ENCODE measurements at places on chromosomes 7 and 10.

DNA sequence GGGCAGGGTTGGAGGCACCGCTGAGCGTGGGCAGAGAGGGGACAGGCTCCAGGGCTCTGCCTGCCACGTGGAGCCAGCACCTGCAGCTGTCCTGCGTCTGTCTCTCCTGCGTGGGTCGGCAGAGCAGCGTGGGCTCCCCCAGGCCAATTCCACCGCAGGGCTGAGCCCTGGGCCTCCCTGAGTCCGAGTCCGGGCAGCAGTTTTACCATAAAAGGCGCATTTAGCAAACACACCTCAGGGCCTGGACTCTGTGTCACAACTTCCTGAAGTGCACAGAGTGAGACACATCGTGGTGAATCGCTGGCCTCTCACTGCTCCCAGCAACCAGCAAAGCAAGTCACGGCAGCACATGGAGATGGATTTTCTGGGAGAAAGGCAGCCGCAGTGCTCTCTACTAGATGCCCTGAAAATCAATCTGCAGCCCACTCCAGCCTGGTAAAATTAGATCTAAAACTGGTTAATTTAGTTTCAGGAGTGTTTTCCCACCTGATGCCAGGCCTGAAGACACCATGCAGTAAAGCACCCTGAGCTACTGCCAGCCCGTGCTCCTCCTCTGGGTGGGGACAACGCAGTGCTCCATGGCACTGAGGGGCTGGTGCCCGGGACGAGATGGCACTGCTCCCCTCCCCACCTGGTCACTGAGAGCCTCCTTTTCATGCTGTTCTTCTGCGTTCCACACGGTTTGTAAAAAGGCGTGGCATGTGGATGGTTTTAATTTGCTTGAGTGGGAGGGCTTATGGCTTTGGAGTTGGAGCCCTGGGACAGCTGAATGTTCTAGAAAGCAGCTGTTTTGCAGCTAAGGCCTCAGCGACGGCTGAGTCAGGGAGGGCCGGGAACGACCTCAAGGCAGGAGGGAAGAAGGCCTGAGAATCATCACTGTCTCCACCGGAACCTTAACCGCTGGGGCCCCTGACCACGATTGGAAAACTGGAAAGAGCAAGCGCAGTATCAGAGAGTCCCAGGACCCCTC is 336.9 kb downstream of the ADARB2 start:
- no peak for DNase-seq

DNA sequence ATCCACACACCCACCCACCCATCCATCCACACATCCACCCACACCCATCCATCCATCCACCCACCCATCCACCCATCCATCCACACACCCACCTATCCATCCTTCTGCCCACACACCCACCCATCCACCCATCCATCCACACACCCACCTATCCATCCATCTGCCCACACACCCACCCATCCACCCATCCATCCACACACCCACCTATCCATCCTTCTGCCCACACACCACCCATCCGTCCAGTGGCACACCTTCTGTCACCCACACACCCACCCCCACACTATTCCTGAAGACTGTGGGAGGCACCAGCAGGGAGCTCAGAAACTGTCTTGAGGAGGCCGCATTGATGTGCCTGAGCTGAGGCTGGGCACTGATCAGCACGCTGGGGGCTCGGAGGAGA is 9.1 kb downstream of the TECPR1 start:
- no peak for DNase-seq

GRCh38 chr10:62166331-62167131 is 102.1 kb downstream of the RTKN2 start:
- DNase-seq = no peak

GRCh38 chr7:154676422-154677073 is 326.4 kb downstream of the PAXIP1 start:
- no peak for DNase-seq

DNA sequence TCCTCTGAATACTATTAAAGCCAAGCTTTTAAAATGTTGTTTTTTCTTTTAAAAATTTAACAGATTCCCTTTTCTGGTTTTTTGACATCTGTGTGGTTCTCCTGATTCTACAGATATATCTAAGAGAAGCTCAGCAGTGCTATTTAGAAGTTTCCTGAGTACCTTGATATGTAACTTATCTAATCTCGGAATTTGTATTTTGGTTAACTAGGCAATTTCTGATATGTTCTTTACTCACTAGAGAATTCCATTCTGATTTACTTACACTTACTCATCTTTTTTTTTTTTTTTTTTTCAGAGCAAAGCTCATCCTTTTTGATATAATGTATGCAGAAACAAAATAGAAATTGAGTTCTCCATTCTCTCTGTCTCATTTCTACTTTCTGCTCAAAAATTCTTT is 63.8 kb downstream of the PALS2 start:
- no peak for DNase-seq

- no peak for DNase-seq
These were observed 2.2 kb downstream of the IKZF1 start for GRCh38 chr7:50306494-50307367.

- DNase-seq = no peak
These were observed 81.2 kb downstream of the PAX2 start for GRCh38 chr10:100826661-100826982.

DNA sequence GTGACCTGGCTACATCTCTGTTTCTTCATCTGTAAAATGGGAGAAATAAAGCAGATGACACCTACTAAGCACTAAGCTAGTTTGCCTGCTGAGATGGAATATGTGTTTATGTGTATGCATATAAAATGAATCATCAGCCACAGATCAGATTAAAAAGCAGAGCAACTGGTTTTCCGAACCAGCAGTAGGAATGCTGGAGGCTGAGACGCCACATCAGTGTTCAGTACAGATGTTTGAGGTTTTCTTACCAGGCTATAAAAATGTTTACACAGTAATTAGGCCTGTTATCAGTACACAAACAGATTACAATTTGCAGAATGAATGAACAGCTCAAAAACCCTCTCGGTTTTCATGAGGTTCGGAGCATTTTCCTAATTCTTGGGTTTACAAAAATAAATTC is 85.8 kb downstream of the CALN1 start:
- DNase-seq = no peak

DNA sequence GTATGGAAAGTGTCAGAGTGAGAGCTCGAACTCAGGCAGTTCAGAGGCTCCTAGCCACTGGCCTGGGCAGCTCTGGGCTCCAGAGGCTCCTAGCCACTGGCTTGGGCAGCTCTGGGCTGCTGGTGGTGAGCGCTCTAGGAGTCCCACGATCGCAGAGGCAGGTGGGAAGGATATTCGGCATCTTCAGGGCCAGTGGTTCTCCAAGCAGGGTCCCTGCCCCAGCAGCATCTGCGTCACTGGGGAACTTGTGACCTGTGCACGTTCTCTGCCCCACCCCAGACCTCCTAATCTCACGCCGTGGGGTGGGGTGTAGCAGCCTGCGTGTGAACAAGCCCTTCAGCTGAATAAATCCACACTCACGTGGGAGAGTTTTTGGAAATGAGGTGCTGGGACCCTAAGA is 25.2 kb upstream of the BTBD16 start:
- DNase-seq = no peak

DNA sequence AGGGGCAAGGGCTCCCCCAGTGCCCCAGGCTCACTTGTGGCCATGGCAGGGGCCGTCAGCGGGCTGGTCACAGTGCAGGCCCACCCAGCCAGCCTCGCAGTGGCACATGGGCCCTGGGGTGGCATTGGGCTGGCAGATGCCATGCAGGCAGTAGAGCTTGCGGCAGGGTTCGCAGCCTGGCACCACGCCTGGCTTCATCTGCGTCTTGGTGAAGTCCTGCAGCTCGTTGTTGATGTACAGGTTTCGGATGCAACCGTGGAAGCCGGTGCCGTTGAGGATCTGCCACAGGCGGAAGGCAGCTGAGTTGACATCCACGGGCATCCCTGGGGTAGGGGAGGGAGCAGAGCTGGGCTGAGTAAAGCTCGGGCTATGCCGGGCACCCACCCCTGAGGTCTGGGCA is 170.6 kb downstream of the LCOR start:
- DNase-seq = no peak

- DNase-seq = no peak
These were observed 143.7 kb downstream of the TAX1BP1 start for GRCh38 chr7:27883696-27884095.

- no peak for DNase-seq
These were observed 155.7 kb downstream of the TCERG1L start for GRCh38 chr10:131155876-131156230.

GRCh38 chr7:13312307-13312706 is 624.9 kb downstream of the ARL4A start:
- no peak for DNase-seq

DNA sequence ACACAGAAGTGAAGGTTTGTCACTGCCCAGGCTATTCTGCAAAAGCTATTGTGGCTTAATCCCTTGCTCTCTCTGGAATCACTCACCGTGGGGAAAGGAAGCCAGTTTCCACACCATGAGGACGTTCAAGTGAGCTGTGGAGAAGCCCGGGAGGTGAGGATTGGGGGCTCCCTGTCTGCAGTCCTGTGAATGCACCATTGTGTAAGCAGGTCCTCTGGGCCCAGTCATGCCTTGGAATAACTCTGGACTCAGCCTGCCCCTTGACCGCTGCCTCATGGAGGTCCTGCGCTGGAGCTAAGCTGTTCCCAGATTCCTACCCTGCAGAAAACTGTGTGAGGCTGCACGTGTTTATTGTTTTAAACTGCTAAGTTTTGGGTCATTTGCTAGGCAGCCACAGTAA is 33.5 kb downstream of the LYZL2 start:
- no peak for DNase-seq

DNA sequence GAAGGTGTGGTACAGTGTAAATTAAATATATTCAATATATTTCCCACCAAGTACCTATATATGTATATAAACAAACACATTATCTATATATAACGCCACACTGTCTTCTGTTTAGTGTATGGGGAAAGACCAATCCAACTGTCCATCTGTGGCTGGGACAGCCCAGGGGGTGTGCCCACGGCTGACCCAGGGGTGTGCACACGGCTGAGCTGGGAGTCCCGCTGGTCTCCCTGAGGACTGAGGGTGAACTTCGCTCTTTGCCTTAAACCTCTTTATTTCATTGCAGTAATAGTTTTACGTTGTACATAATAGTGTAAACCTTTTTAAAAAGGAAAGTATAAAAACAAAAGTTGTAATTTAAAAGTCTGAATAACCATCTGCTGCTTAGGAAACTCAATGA is 6.3 kb downstream of the EN2 start:
- DNase-seq = no peak

GRCh38 chr7:131321656-131322055 is 6.0 kb upstream of the MKLN1 start:
- no peak for DNase-seq

- no peak for DNase-seq
These were observed 166.0 kb upstream of the TCF7L2 start for GRCh38 chr10:112784022-112784461.

DNA sequence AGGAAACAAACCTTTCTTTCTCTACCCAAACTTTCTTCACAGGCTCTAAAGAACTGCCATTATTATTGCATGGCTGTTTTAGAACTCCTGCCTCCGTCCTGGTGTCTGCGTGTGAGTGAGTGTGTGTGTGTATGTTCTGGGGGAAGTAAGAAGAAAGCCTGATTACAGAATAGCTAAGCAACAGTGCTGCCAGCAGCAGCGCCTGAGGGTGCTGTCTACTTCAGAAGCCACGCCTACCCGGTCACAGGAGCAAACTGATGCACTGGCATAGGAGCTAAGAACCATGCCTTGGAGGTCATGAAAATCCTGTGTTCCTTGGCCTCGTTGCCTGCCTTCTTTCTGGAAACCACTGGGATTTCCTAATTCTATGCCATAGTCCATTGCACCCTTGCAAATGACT is 25.2 kb downstream of the LIPK start:
- DNase-seq = no peak

DNA sequence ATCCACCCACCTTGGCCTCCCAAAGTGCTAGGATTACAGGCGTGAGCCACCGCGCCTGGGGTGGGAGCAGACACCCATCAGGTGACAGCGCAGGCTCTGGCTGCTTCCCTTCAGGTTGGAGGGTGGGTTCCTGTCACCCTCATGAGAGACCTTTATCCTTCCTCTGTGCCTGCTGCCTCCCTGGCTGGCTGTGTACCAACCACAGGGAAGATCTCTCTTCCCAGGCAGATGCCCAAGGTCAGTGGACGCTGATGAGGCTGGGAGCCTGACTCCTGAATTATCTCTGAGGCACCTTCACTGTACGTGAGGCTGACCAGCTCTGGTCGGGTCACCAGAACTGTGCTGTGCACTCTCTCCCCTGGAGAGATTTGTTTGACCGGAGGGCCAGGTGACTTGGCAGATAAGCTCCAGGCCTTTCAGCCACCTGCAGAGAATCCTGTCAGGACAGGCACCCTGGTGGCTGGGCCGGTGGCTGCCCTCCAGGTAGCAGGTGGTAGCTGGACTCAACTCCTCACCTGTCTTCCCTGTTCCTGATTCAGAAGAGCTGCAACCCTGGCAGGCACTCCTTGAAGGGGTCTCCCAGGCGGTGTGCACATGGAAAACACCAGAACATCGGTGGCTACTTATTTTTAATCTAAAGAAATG is 251.9 kb downstream of the GLRX3 start:
- no peak for DNase-seq

DNA sequence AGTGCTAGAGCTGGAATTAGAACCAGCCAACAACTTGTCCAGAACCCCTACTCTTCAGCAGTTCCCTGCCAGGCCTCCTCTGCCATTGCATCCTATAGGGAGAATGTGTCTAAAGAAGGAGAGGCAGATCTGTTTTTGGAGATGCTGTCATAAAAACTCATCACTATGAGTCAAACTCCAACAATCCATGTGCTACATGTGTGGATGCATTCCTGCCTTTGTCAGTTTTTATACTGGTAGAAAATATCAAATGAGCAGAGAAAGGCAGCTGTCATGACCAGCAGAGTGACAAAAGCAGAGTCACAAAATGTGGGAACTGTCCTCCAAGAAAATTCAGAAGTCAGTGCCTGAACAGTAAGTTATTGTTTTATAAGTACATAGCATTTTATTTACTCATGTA is 93.0 kb downstream of the ABLIM1 start:
- no peak for DNase-seq

DNA sequence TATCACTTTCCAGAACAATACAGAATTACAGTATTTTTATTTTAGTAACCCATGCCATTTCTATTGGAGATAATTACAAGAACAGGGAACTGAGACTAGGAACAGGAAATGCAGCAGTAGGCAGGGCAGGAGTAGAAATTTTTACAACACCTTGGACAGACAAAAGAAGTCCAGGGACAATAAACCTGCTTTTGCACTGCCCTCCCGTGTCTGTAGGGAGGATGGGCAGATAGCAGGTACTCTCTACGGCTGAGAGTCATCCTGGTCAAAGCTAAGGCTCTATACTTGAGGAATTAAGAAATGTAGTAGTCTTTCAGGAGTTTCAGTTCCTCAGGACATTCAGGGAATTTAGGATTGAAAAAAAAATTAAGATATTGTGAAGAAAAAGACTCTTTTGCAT is 63.4 kb downstream of the VAX1 start:
- DNase-seq = no peak

DNA sequence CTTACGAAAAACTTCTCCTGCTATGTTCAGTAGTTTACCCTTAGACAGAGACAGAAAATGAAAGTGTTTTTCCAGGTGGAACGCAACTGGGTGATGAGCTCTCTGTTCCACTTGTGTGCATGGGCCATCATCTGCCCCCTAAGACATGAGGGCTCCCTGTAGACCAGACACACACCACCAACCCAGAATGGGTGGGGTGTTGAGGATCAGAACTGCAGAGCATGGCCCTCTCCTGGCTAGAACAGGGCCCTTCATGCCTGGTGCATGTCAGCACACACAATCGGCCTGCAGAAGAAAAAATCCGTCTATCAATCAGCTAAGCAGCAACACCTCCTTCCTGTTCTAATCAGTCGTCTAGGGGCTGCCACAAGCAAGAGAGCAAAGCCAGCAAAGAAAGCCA is 186.2 kb upstream of the INHBA start:
- no peak for DNase-seq

Data from HEK293T (cell line).